Endodermal cell (in vitro differentiated cells): ENCODE measurements at places on chromosomes 2 and 18. TPM values are rescaled to one million over a fixed set of nuclear protein-coding genes. Genes with fewer than 3 reads are reported as not detected.

The GAL3ST2 gene
- 0.38 and 0.57 TPM in 2 replicates for total RNA-seq

The E2F6 gene
- total RNA-seq = 9.8 to 30.3 TPM (median 29.0 TPM) in 3 replicates

The ALKAL2 gene
- total RNA-seq = 0.44 and 1.2 TPM in 2 replicates

DNA sequence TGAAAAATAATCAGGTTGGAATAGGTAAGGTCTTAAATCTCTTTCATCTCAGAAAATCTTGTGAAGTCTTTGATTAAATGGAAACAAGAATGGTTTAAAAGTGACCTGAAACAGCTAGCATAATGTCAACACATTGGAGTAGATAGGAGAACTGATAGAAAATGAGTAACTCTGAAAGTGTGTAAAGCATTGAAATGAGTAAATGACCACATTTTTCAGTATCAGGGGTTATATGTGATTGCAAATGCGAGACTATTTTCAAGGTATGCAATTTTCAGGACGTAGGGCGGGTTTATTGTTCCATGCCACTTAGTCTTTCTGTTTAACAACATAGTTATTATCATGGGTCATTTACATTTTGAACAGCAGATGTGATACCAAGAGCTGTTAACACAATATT, 1383.2 kb downstream of the LRP1B start:
- H3K4me1 ChIP-seq = peaks cover 4% of the 10 kb centered on the region
- no peak overlapping the region for H3K27ac ChIP-seq
- no peak for DNase-seq
- H3K27me3 ChIP-seq = no peaks in the 10 kb centered on the region
- no peak overlapping the region for H3K4me3 ChIP-seq

DNA sequence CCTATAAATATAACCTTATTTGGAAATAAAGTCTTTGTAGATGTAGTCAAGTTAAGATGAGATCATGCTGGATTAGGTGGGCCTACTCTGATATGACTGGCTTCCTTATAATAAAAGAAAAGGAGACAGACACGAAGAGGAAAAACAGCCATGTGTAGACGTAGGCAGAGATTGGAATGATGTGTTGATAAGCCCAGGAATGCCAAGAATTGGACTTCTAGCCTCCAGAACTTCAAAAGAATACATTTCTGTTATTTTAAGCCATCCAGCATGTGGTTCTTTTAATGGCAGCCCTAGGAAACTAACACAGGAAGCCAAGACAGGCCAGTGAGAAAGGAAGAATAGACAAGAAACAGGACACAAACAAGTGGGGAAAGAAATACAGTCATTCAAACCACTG, 68.6 kb downstream of the NYAP2 start:
- H3K36me3 ChIP-seq = no peaks in the 10 kb centered on the region
- DNase-seq = no peak
- H3K4me3 ChIP-seq = no peak overlapping the region
- peaks cover 3% of the 10 kb centered on the region for H3K4me1 ChIP-seq

DNA sequence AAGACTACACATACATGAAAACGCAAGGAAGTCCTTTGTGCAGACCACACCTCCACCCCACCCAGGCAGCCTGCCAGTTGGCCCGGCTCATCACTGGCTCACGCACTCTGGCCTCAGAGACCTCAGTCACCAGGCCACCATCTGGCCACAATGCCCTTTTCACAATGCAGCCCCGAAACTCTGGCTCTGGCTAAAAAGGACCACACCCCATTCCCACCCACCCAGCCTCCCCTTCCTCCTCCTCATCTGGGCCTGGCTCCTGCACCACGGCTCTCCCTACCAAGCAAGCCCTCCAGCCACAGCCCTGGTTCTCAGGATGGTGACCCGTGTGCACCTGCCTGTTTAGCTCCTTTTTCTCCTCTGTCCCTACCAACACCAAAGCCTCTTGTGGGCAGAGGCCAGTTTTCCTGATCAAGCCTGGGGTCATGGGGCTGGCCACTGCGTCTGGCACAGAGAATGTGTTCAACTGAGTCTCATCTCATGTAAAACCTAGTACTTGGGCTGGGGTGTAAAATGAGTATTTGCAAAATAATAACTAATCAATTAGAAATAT, 7.4 kb downstream of the HDAC4 start:
- peaks cover 4% of the 10 kb centered on the region for H3K36me3 ChIP-seq
- DNase-seq = peak; percentile 29
- no peak overlapping the region for H3K4me3 ChIP-seq
- H3K27me3 ChIP-seq = no peaks in the 10 kb centered on the region
- H3K4me1 ChIP-seq = no peaks in the 10 kb centered on the region
- no peak overlapping the region for H3K27ac ChIP-seq

- H3K4me3 ChIP-seq = no peak overlapping the region
- H3K36me3 ChIP-seq = no peaks in the 10 kb centered on the region
- DNase-seq = peak; percentile 24
- H3K4me1 ChIP-seq = no peaks in the 10 kb centered on the region
Measured at GRCh38 chr18:58606236-58606635, 22.7 kb downstream of the ALPK2 start.

GRCh38 chr2:211368467-211368866, 812.1 kb downstream of the CPS1 start:
- no peak overlapping the region for H3K27ac ChIP-seq
- DNase-seq = no peak
- no peak overlapping the region for H3K4me3 ChIP-seq
- H3K4me1 ChIP-seq = peaks cover 14% of the 10 kb centered on the region
- H3K27me3 ChIP-seq = peaks cover 15% of the 10 kb centered on the region
- no peaks in the 10 kb centered on the region for H3K36me3 ChIP-seq

- no peak for DNase-seq
- no peaks in the 10 kb centered on the region for H3K4me1 ChIP-seq
- no peaks in the 10 kb centered on the region for H3K27me3 ChIP-seq
- H3K4me3 ChIP-seq = no peak overlapping the region
Measured at GRCh38 chr18:23232331-23232730, 97.0 kb downstream of the CABLES1 start.

GRCh38 chr2:239594772-239595608, 194.2 kb upstream of the HDAC4 start:
- DNase-seq = peak; percentile 29
- H3K4me1 ChIP-seq = no peaks in the 10 kb centered on the region
- no peaks in the 10 kb centered on the region for H3K36me3 ChIP-seq

DNA sequence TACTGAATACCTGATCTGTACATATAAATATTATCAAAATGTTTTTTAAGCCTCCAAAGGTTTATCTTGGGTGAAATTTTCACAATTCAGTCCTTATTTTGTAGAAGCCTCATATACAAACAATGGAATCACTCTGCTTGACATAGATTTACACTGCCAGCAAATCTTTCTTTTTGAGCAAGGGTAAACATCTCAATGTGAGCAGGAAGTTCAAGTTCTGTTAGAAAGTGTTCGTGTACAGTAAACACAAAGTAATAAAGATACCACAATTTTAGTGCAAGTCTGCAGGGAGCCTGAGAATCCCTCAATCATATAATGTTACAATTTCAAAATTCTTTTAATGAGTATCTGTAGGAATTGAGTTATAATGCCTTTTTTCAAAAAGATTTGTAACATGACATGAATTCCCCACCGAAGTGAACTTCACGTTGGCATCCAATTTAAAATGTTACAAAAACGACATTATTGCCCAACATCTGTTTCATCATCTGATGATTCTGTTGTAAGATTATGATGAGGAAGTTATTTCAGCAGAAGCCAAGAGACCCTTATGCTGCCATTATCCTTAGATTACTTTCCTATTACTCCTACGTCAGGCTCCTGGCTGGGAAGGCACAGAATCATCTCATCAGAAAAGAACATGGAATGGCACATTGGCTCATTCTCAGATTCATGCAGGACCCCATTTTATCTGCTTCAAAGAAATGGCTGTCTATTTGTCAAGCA, 283.9 kb upstream of the ACVR2A start:
- no peak overlapping the region for H3K27ac ChIP-seq
- DNase-seq = no peak
- H3K27me3 ChIP-seq = no peaks in the 10 kb centered on the region
- H3K36me3 ChIP-seq = no peaks in the 10 kb centered on the region
- H3K4me1 ChIP-seq = no peaks in the 10 kb centered on the region

DNA sequence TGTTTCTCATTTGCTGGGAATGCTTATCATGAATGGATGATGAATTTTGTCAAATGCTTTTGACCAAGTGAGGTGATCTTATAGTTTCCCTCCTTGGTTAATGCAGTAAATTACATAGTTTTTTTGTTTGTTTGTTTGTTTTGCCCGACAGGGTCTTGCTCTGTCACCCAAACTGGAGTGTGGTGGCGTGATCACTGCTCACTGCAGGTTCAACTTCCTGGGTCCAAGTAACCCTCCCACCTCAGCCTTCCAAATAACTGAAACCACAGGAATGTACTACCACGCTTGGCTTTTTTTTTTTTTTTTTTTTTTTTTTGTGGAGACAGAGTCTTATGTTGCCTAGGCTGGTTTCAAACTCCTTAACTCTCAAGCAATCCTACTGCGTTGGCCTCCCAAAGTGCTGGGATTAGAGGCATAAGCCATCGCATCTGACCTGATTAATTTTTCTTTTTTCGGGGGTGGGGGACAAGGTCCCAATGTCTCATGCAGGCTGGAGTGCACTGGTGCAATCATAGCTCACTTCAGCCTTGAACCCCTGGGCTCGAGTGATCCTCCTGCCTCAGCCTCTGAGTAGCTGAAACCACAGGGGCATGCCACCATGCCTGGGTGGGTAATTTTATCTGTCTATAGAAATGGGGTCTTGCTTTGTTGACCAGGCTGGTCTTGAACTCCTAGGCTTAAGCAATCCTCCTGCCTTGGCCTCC, 48.6 kb downstream of the SMAD2 start:
- H3K4me3 ChIP-seq = peak overlapping the region; percentile 7
- no peaks in the 10 kb centered on the region for H3K27me3 ChIP-seq
- H3K36me3 ChIP-seq = peaks cover 92% of the 10 kb centered on the region
- no peak overlapping the region for H3K27ac ChIP-seq
- H3K4me1 ChIP-seq = peaks cover 12% of the 10 kb centered on the region
- DNase-seq = no peak

DNA sequence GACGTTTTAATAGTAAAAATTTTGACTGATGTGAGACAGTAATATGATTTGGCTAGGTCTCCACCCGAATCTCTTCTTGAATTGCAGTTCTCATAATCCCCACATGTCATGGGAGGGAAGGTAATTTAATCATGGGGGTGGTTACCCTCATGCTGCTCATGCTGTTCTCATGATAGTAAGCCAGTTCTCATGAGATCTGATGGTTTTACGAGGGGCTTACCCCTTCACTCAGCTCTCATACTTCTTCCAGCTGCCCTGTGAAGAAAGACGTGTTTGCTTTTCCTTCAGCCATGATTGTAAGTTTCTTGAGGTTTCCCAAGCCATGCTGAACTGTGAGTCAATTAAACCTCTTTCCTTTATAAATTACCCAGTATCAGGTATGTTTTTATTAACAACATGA, 327.0 kb upstream of the CDH7 start:
- H3K27me3 ChIP-seq = no peaks in the 10 kb centered on the region
- H3K4me1 ChIP-seq = no peaks in the 10 kb centered on the region
- no peak for DNase-seq
- H3K4me3 ChIP-seq = no peak overlapping the region
- no peak overlapping the region for H3K27ac ChIP-seq

DNA sequence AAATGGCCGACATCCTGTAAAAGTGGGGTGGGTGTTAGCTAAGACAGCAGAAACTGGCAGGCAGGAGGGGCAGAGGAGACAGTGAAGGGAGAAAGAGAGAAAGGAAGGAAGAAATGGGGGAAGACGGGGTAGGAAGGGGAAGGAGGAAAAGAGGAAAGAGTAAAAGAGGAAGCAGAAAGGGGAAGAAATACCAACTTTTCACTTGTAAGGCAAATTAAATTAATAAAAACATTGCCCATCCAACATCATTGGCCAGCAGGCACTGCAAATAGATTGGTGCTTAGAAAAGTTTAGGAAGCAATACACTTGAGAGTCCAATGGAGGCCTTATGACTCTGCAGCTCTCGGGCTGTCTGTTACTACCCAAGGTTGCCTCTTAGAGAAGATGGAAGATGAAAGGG, 116.7 kb downstream of the TNS1 start:
- H3K36me3 ChIP-seq = no peaks in the 10 kb centered on the region
- H3K4me3 ChIP-seq = no peak overlapping the region
- H3K27ac ChIP-seq = no peak overlapping the region
- no peaks in the 10 kb centered on the region for H3K27me3 ChIP-seq

GRCh38 chr2:21890716-21891115, 766.9 kb downstream of the TDRD15 start:
- DNase-seq = no peak
- H3K27me3 ChIP-seq = no peaks in the 10 kb centered on the region
- H3K4me3 ChIP-seq = no peak overlapping the region
- H3K27ac ChIP-seq = no peak overlapping the region
- H3K4me1 ChIP-seq = no peaks in the 10 kb centered on the region
